ENCODE measurements at places on chromosomes 4 and X.
A peak's percentile ranks its signal among the peaks of the same experiment; 100 is the strongest.

GRCh38 chrX:15349046-15349445 lies 13.7 kb upstream of the PIGA start:
- no peak for DNase-seq

DNA sequence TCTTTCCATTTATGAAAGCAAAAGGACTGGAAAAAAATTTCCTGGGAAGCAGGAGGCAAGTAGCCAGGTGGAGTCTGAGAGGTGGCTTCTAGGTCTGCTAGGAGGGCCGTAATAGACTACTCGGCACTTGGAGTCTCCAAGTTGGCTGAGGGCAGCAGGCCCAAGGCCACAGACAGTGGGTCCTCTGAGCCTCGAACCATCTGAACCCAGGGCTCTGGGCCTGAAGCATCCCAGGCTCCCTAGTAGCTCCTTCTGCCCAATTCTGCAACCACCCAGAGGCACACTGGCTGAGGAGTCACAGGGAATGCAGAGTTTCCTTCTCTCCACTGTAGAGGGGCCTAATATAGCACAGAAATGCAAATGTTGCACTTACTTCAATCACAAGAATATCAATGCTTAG lies 19.8 kb downstream of the TKTL1 start:
- DNase-seq = no peak

GRCh38 chr4:22428441-22428840 lies 87.4 kb downstream of the ADGRA3 start:
- no peak for DNase-seq

- no peak for DNase-seq
These were observed 7.4 kb upstream of the MGST2 start for GRCh38 chr4:139658185-139658584.

DNA sequence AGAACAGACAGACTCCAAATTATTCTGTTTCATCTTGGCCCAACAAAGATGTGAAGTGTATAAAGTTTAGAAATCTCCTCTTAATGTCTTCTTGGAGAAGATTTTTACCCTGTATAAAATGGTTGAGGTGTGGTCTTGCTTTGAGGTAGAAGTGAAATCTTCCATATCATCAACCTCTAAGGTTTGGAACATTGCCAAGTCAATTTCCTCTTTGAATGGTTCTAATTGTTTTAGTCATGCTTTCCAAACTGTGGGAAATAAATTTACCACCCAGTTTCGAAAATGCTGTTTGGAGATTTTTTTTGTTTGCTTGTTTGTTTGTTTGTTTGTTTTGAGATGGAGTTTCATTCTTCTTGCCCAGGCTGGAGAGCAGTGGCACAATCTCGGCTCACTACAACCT lies 174.1 kb upstream of the ADAMTS3 start:
- DNase-seq = no peak

DNA sequence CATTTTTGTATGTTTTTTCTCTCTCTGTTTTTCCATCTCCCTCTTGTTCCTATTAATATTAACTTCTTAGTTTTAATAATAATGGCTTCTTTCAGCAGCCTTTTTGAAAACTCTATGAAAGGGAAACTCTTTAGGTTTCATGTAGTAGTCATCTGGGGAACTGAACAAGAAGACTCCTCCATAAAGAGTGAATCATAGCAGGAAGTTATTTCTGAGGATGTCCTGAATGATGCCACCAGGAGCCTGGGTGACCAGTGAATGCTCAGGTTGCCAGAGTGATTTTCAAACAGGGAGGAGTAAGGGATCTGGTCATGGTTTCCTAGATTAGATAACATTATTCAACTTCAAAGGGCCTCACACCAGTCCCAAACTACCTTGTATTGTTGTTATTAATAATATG lies 212.8 kb upstream of the PDE5A start:
- DNase-seq = no peak

- no peak for DNase-seq
These were observed 19.9 kb downstream of the ANK2 start for GRCh38 chr4:113069212-113069892.

- DNase-seq = no peak
These were observed 71.0 kb upstream of the NKX1-1 start for GRCh38 chr4:1477045-1477840.

GRCh38 chr4:18938343-18939099 lies 917.0 kb upstream of the LCORL start:
- DNase-seq = no peak

DNA sequence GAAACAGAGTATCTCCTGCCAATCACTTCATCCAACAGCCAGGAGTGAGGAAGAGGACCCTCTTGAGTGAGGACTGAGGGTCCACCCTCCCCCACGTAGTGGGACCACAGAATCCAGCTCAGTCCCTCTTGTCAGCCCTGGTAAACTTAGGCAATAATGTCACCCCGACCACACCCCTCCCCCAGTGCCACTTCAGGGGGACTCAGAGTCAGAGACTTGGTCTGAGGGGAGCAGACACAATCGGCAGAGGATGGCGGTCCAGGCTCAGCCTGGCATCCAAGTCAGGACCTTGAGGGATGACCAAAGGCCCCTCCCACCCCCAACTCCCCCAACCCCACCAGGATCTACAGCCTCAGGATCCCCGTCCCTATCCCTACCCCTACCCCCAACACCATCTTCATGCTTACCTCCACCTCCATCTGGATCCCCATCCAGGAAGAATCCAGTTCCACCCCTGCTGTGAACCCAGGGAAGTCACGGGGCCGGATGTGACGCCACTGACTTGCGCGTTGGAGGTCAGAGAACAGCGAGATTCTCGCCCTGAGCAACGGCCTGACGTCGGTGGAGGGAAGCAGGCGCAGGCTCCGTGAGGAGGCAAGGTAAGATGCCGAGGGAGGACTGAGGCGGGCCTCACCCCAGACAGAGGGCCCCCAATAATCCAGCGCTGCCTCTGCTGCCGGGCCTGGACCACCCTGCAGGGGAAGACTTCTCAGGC lies at the start of the genes CSAG1 and MAGEA12:
Gene CSAG1, minus strand, starts transcription at position 461 of the 715 bp plus-strand sequence. CDS start 1,261 bp downstream, outside the sequence.
Gene MAGEA12, plus strand, starts transcription at position 497 of the 715 bp plus-strand sequence. CDS start 2,405 bp downstream, outside the sequence.
- no peak for DNase-seq

DNA sequence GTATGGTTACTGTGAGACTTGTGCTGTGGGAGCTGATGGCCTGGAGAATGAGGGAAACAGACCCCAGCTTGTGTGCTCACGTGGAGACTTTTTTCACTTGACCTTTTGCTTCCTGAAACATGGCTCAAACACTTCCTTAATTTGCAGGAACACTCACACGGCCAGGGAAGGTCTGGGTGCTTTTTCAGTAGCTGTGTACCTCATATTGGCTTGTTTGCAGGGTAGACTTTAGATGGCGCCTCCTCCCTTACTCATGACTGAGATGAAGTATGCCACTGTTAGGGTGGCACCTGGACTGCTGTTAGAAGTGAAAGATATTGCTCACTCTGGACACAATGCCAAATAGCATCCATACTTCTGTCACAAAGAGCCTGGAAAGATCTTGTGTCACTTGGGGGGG lies 75.7 kb upstream of the WDR1 start:
- no peak for DNase-seq

DNA sequence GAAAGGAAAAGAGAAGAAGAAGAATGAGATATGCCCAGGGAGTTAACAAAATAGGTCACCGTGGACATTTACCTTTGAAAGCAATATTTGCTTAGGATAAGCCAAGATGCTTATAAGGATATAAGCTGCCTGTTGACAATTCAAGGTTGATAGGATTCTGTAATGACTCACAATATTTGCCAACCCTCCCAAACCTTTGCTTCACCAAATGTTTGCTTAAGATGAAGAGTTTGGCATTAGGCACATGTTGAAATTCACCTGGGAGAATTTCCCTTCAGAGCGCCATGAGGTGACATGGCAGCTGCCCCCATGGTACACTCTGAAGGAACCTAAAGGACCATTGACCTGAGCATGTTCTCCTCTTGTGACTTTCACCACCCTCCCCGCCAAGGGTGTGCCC lies 4.6 kb downstream of the PALLD start:
- DNase-seq = no peak

GRCh38 chr4:76758996-76759395 lies 138.9 kb downstream of the SOWAHB start:
- no peak for DNase-seq

GRCh38 chrX:39782276-39782675 lies 315.5 kb downstream of the BCOR start:
- no peak for DNase-seq

DNA sequence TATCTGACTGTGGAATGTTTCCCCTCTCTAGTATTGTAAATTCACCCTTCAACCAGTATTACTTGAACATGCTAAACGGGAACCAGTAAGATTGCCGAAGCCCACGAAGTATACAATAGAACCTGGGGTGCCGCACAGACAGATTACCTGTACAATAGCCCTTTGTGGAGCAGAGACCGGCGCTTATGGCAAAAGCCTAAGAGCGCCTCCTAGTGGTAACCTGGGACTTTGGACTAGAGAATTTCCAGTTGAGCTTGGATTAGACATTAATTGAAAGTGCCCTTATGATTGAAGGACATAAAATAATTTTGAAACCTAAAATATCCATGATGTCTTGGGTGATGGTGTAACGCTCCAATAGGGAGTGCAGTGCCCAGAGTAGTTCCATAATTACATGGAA lies 14.1 kb downstream of the ZNF157 start:
- peak; percentile 33 for DNase-seq

- no peak for DNase-seq
These were observed 3.3 kb upstream of the GASK1B start for GRCh38 chr4:158176108-158176507.

DNA sequence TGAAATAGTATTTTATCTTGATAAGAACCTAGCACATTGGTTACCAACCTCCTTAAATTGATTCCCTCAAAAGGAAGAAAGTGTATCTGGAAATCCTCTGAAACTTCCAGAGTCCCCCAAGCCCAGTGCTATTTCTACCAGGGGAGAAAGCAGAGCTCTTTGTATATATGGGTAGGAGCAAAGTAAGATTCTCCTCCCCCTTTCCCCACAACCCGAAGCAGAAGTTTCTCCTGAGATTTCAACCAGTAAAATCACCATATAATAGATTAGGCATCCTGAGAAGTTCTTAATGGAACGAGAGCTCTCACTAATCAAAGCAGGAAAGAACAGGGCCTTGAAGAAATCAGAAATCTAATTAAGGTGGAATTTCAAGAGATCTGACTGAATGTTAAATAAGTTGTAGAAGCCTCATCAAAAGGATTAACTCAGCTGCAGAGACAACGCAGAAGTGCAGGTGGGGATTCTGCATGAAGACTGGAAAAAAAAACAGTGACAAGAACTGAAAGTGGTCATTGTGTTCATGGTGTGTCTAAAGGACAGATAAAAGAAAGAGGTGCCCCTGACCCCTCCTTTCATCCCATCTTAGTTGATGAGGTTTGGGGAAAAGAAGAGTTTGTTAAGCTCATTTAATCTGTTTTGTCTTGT lies 39.1 kb downstream of the VSIG4 start:
- no peak for DNase-seq

GRCh38 chr4:145763399-145763798 lies 83.5 kb downstream of the C4orf51 start:
- DNase-seq = no peak

- peak; percentile 91 for DNase-seq
These were observed 21.6 kb downstream of the FABP2 start for GRCh38 chr4:119300101-119300978.

GRCh38 chr4:141140391-141141200 lies 7.3 kb upstream of the RNF150 start:
- no peak for DNase-seq

DNA sequence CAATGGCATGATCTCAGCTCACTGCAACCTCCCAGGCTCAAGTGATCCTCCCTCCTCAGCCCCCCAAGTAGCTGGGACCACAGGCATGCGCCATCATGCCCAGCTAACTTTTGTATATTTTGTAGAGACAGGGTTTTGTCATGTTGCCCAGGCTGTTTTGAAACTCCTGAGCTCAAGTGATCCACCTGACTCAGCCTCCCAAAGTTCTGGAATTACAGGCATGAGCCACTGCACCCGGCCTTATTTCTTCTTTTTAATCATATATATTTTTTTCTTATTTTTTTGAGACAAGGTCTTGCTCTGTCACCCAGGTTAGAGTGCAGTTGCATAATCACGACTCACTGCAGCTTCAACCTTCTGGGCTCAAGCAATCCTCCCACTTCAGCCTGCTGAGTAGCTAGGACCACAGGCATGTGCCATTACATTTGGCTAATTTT lies 184.0 kb downstream of the TSPAN5 start:
- DNase-seq = no peak

- no peak for DNase-seq
These were observed 299.1 kb downstream of the ARHGAP24 start for GRCh38 chr4:85774000-85774399.

DNA sequence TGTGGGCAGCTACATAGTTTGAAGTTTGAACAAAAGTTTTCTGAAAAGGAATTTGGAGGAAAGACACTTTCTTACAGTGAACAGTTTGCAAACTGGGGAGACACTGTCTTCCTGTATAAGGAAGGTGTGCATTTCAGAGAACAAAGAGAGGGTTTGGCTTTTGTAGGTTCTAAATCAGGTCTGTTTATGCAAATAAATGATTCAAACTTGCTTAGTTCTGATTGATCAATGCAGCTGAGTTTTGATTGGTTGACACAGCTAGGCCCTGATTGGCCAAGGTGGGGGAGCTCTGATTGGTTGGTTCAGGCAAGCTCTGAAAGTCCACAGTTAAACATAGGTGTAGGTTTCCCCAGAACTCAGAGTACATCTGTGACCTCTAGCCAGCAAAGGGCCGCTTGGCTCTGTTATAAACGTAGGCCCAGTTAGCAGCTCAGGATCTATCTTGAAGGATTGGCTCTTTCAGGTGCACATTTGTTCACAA lies 63.0 kb upstream of the ENPP6 start:
- no peak for DNase-seq

- DNase-seq = no peak
These were observed 295.2 kb upstream of the IGFBP7 start for GRCh38 chr4:57405359-57405758.

- DNase-seq = no peak
These were observed 138.4 kb downstream of the PARM1 start for GRCh38 chr4:75071317-75071716.

DNA sequence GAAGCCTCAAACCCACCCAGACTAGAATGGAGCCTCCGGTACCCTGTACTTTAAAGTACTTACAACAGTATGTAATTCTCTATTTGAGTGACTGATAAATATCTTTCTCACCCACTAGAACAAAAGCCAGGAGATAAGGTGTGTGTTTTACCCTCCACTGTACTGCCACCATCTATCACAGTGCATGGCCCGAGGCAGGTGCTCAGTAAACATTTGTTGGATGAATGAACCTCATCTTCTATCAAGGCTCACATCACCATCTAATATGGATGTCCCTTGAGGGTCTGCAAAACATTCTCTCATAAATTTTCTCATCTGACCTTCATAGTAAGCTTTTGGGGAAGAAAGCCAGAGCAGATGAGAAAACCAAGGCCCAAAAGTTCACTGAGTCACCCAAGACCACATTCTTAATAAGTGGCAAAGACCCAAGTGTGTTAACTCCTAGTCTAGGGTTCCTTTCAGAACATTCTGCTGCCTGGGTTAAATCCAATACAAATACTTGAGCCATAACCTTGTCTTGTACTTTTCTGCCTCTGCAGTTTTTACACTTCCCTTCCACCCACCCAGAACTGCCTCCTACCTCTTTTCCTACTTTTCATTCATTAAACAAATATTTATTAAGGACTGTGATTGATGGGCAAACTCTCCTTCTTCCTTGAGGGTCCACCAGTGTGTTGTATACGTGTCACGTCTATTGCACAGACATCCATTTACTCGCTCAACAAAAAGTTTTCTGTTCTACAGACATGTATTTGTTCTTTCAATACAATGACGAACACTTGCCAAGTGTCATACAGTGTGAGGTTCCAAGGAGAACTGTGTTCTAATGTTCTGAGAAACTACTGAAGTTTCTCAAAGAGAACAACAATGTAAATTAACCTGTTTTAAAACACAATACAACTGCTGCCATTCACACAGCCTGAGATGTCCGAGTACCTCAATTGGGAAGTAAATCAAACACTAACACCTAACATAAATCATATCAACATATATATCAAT lies 35.7 kb downstream of the APBB2 start:
- no peak for DNase-seq

Data from stimulated activated CD8-positive, alpha-beta memory T cell treated with anti-CD3 and anti-CD28 coated beads, Interleukin-4, amount 100 ng/mL, for 24 hours (primary cell).